NCI-H1694 treated with DMSO at 0.1 percent for 48 hours (cell line): ENCODE measurements at places on chromosomes 16 and 17.
A peak's percentile ranks its signal among the peaks of the same experiment; 100 is the strongest.

DNA sequence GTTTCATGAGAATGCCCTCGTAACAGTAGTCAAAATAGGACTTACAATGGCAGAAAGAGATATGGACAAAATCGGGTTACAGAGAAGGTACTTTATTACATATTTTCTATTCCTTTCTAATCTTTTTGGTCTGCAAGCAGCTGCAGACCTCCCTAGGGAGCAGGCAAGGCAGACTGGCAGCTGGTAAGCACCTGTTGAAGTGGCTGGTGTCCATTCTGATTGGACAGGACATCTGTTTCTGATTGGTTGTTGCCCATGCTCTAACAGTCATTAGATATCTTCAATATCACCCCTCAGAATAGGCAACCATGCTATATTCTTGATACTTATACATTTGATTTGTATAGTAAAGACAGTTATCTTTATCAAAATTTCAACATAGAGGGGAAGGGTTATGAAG, 606.3 kb downstream of the KCNJ2 start:
- DNase-seq, result no peak

- no peak for DNase-seq
These were observed 15.9 kb upstream of the TRPV3 start for GRCh38 chr17:3573246-3574100.

DNA sequence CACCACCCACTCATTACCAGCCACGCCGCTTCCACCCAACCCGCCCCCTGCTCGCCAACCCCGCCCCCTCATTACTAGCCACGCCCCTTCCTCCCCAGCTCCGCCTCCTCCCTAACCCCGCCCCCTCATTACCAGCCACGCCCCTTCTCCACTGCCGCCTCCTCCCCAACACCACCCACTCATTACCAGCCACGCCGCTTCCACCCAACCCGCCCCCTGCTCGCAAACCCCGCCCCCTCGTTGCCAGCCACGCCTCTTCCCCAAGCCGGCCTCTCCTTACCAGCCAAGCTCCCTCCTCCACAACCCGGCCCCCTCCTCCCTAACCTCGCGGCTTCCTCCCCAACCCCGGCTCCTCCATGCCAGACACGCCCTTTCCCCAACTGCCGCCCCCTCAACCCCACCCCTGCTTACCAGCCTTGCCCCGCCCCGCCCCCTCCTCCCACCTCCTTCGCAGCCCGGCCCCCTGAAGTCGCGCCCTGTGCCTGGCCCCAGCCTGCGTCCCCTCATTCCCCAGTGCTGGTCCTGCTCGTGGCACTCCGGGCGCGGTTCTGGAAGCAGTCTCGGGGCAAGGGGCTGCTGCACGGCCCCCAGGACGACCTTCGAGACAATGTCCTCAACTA, 7.3 kb downstream of the SLC22A31 start:
- DNase-seq, result no peak

- DNase-seq, result no peak
These were observed 82.9 kb upstream of the RCVRN start for GRCh38 chr17:9987779-9988585.

GRCh38 chr16:21235199-21235585, 1.7 kb downstream of the ANKS4B start:
- DNase-seq, result no peak

DNA sequence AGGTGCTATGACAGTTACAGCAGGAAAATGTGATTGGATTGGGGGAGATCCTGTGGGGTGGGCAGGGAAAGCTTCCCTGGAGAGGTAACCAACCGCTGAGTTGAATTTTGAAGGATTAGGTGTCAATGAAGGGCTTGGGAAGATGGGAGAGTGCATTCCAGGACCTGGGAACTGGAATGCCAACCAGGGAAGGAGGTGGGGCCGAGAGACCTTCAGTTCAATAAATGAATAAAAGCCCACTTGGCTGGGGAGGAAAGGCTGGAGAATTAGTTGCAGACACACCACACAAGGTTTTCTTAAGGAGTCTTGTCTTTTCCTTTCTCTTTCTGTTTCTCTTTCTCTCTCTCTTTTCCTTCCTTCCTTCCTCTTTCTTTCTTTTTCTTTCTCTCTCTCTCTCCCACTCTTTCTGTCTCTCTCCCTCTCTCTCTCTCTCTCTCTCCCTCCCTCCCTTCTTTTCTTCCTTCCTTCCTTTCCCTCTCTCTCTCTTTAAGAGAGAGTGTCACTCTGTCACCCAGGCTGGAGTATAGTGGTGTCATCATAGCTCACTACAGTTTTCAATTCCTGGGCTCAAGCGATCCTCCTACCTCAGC, 3.3 kb downstream of the USP43 start:
- DNase-seq, result no peak

DNA sequence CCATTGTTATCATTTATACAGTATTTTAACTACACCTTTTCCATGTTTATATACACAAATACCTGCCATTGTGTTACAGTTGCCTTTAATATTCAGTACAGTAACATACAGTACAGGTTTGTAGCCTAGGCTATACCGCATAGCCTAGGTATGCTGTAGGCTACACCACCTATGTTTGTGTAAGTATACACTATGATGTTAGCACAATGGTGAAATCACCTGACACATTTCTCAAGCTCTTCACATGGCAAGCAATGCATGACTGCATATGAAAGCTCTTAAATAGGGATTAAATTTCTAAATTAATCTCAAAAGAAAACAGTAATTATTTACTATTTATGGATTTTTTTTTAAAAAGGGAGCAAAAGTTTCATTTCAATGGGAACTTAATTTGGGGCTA, 12.0 kb downstream of the LRRC37B start:
- DNase-seq, result no peak

- DNase-seq, result no peak
These were observed 753.9 kb upstream of the EEF2KMT start for GRCh38 chr16:5851393-5851982.

GRCh38 chr17:65756760-65757159, 195.3 kb upstream of the AXIN2 start:
- no peak for DNase-seq

DNA sequence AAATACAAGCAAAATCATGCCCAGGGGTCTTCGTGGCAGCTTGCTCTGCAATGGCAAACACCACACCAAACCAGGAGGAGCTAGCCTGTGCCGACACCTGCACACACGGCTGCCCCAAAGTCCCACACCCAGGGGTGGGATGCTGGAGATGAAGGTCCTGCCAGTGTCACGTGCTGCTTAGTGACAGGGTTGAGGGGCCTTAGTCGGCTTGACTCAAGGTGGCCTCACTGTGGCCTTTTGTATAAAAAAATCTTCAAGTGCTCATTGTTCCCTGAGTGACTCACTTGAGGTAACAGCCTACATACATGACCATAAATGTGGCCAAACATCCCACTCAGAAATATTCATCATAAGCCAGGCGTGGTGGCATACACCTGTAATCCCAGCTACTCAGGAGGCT, 7.3 kb downstream of the TRIM65 start:
- DNase-seq, result no peak

- no peak for DNase-seq
These were observed 473.9 kb downstream of the CDH13 start for GRCh38 chr16:83100679-83101078.

- no peak for DNase-seq
These were observed 65.9 kb downstream of the DNAH3 start for GRCh38 chr16:21084631-21085225.

GRCh38 chr16:75048054-75048453, 49.2 kb downstream of the ZNRF1 start:
- no peak for DNase-seq

DNA sequence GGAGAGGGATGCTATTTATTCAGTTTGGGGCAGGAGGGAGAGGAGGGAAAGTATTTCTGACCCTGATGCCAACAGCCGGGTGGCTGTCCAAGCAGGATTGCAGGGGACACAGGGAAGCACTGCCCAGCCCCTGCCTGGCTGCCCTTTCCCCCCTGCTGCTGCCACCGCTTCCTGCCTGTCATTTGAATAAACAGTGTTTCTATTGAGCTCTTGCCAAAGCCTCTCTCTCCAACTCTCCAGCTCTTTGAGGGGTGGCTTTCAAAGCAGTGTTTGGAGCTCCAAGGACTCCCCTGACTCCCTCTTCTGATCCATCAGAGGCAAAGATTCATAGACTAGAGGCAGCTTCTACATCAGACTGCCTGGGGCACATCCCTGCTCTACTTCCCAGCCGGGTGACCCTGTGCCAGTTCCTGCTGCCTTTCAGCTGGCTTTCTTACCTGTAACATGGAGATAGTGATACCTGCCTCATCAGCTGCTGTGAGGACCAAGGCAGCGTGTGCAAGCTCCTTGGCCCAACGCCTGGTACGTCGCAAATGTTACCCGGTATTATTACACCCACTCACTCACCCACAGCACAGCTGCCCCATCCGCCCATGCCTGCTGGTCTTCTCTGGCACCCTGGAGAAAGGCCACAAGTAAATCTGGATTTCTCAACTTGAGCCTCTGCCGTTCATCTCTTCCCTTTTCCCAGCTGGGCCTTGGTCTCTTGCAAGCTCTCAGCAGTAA, 9.5 kb downstream of the PROCA1 start:
- DNase-seq, result no peak

DNA sequence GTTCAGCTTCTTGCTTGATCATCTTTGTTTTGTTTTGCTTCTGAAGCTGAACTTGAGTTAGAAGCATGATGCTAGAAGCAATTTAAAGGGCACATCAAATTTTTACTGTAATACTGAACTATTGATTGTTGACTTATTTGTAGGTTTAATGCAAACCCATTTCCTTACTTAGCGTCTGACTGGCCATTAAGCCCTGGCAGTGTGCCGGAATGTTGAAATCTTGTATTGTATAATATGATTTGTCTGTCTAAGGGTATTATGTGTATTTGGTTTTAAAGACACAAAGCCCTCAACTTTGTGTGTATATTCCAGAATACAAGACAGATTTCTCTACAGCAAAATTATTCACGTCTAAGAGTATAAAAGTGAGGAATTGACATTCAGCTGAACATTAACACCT, 39.7 kb downstream of the NUP93 start:
- no peak for DNase-seq

- no peak for DNase-seq
These were observed 237.6 kb downstream of the SOX9 start for GRCh38 chr17:72358465-72358864.

DNA sequence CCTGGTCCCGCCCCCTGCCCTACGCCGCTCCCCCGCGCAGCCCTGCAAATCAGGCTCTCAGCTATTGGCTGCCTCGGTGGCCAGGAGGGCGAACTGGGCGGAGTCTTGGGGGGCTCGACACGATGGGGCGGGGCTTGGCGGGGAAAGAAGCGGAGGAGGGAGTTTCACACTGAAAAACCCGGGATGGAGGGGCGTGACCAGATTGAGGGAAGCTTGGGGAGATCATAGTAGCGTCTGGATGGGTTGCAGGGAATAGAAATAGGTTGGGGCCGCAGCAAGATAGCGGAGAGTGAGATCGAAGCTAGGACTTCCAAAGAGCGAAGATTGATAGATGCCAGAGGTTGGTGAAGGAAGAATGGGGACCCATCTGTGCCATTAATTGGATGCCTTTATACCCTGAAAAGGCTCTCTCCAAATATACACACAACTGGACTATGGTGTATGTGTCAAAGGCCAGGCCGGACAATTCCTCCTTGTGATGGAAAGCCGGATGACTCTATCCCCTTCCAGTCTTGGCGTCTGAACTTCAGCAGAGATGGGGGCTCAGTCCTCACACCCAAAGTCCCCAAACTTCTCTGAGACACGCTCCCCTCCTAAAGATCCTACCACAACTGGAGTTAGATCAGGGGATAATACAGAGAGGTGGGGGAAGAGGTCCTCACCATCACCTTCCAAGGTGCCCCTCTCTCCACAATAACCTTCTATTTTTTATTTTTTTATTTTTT, 376 bp upstream of the STAC2 start:
- DNase-seq, result peak; percentile 82

GRCh38 chr16:739560-740458, 988 bp downstream of the CIAO3 start:
- DNase-seq, result no peak

- no peak for DNase-seq
These were observed 44.8 kb upstream of the NLRP1 start for GRCh38 chr17:5629128-5629527.

DNA sequence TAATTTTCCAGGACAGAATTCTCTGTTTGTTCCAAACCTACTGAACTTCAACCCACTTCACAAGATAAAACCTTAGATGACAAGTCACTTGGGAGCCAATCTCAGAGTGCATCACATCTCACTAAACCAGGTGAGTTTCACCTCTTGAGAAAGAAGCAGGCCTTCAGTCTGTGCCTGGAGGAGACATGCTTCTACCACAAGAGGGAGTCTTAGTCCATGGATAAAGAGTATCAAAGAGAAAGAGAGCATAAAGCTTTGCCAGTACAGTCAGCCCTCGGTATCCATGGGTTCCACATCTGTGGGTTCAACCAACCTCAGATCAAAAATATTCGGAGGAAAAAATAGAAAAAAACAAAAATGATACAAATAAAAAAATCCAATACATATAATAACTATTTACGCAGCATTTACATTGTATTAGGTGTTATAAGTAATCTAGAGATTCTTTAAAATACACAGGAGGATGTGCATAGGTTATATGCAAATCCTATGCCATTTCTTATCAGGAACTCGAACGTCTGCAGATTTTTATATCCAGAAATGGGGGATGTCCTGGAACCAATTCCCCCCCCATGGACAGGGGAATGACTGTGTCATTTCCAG, 37.7 kb downstream of the DUSP14 start:
- DNase-seq, result peak; percentile 72

DNA sequence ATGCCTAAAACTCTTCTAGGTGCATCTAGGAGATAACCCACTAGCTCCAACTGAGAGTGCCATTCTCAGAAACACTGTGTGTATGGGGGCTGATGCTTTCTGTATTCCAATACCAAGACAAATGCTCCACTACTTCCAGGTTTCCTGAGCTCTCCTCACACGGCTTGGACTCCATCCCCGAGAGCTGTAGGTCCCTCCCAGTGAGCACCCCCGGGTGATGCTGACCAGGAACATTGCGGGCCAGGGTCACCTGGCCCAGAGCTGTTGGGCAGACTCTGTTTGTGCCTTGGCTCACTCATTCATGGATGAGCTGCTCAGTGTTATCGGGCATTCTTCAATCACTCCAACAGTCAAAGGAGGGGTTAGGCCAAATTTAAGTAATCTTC, 7.0 kb downstream of the CUEDC1 start:
- no peak for DNase-seq

DNA sequence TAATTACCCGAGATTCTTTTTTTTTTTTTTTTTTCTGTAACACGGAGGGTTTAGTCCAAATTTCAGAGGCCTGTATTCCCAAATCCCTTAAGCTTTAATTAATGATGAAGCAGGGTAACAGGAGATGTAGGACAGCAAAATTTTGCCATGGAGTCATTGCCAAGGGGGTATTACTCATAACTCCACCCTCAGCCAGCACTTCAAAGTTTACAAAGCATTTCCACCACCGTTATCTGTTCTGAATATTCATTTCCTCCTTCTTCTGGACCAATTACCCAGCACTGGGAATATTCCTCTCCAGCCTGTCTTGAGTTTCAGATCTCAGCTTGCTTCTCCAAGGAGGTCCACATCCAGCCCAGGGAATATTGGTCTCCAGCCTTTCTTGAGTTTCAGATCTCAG, 747.5 kb upstream of the EEF2KMT start:
- DNase-seq, result no peak

- no peak for DNase-seq
These were observed 49.6 kb downstream of the RTN4RL1 start for GRCh38 chr17:1975573-1975972.

DNA sequence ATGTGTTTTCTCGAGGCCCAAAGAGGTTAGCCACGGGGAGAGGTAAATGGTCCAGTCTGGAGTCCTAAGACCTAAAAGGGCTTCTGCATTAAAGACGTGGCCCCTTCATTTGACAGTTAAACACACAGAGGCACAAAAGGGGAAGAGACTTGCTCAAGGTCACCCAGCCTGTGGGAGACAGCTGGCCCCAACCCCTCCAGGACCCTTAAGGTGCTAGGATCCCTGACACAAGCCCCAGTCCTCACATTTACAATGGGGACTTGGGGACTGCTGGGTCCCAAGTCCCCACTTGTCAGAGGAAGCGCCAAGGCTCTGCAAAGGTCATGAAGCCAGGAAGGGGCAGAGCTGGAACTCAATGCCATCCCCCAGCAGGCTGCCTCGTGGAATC, 1.7 kb downstream of the ABAT start:
- no peak for DNase-seq
